Stimulated activated CD4-positive, alpha-beta T cell treated with anti-CD3 and anti-CD28 coated beads, Interleukin-4, amount 100 ng/mL, for 24 hours (primary cell): ENCODE measurements at places on chromosomes 2 and 18.

- DNase-seq, result peak; percentile 33
These were observed 30.2 kb downstream of the LONRF2 start for GRCh38 chr2:100292022-100292580.

DNA sequence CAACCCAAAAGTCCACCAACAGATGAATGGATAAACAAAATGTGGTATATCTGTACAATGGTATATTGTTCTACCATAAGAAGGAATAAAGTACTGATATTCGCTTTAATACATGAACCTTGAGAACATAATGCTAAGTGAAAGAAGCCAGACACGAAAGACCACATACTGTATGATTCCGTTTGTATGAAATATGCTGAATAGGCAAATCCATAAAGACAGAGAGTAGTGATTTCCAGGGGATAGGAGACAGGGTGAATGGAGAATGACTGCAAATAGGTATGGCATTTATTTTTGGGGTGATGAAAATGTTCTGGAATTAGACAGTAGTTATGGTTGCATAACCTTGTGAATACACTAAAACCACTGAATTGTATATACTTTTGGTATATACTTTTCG is 28.6 kb upstream of the IHH start:
- no peak for DNase-seq

GRCh38 chr2:151347906-151348305 is 9.5 kb upstream of the TNFAIP6 start:
- no peak for DNase-seq

DNA sequence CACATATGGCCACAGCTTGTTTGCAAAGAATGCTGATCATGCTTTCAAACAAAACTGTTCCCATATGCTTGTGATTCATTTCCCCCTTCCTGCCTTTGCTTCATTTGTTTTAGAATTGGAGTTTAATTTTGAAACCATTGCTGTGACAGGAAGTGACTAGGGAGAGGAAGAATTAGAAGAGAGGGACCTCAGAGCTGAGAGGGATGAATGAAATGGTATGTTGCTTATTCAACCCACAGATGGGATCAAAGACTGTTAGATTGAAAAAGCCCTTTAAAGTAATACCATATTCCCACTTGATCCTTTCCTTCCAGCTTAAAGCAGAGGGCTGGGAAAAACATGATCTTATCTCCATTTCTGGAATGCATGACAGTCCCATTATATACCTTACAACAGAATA is 106.2 kb upstream of the RNF152 start:
- DNase-seq, result no peak

DNA sequence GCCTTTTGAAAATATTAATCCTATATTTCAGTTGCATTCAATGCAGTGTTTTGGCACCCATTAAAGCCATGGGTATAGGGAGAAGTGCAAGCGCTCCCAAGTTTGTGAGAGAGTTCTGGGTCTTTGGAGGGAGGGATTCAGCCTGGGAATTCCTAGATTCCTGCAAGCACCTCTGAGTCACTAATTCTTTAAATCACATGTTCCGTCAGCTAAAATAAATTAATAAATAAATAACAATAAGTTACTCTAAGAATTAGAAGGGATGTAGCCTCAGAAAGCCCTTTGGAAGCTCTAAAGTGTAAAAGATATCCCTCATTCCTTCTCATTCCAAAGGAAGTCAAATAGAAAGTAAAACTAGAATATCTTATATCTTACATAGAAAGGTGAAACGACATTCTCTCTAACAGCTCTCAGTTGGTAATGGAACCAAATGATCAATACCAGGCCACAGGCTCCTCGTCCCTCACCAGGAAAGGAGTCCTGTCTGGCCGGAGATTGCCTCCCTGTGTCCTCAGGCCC is 222.4 kb upstream of the RBBP8 start:
- DNase-seq, result no peak

DNA sequence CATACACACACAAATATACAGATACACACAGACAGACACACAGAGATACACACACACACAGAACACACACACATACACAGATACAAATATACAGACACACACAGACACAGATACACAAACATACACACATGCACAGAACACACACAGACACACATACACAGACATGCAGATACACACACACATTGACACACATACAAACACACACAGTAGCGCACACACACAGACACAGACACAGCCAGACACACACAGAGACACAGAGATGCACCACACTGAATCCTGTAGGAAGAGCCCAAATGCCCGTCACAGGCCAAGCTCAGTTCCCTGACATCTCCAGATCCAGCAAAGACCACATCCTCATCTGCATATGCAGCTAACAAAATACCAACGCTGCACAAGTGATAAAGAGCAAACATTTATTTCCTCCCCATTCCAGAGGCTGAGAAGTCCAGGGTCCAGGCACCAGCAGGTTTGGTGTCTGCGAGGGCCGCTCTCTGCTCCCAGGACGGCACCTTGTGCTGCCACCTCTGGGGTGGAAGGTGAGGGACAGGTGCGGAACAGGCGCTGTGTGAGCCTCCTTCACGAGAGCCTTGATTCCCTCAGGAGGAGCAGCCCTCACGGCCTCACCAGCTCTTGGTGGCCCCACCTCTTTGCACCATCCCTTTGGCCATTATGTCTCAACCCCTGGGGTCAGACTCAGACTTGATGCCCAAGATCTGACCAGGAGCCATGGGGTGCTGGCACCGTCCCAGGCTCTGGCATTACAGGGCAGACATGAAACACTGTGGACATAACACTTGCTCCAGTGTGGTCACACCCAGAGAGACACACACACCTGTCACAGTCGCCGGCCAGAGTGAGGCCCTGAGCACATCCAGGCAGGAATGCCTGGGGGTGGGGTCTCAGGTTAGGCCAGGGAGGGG is 108.7 kb downstream of the NDUFA10 start:
- no peak for DNase-seq

- DNase-seq, result no peak
These were observed 264.8 kb downstream of the ANAPC1 start for GRCh38 chr2:111618978-111619902.

DNA sequence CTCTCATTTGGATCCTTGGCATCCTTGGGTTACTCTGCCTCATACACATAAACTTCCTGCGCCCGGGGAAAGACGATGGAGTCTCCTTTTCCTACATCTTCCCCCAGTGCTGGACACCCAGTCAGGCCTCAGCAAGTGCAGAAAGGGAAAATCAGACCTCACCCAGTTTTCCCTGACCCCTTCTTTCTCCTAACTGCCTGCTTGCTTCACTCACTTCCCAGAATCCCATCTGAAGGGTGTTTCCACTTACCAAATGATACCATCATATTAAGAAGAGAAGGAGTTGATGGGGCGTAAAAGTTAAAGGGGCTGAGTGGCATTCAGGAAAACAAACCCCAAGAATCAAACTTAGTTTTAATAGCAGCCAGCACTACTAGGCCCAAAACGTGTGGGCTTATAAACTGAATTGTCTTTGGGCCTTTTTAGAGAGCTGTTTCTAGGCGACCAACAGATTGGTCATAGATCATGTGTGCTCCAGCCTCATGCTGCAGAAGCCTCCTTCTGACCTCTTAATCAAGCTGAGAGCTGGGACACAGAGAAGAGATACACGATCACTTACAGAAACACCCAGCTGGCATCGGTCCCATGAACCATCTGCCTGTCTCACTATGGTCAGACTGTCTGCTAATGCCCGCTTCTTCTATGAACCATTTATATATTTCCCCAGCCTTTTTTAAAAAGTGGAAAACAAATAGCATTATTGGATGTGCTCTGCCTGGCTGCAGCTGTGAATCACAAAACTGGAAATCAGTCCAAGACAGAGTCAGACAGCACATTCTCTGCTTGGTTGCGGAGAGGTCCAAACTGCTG is 165.7 kb upstream of the SLC14A2 start:
- no peak for DNase-seq

GRCh38 chr2:96969321-96969720 is 17.1 kb downstream of the FAM178B start:
- DNase-seq, result no peak

- DNase-seq, result no peak
These were observed 194.5 kb upstream of the SIX3 start for GRCh38 chr2:44746856-44747615.

GRCh38 chr2:239575931-239576445 is 175.2 kb upstream of the HDAC4 start:
- DNase-seq, result no peak
